ENCODE measurements at places on chromosomes 5 and 9. TPM values are rescaled to one million over a fixed set of nuclear protein-coding genes. Genes with fewer than 3 reads are reported as not detected.

GRCh38 chr9:127448112-127448805, 2.9 kb downstream of the RPL12 start:
- DNase-seq, result no peak

IFNA2 gene
- not detected for total RNA-seq

DNA sequence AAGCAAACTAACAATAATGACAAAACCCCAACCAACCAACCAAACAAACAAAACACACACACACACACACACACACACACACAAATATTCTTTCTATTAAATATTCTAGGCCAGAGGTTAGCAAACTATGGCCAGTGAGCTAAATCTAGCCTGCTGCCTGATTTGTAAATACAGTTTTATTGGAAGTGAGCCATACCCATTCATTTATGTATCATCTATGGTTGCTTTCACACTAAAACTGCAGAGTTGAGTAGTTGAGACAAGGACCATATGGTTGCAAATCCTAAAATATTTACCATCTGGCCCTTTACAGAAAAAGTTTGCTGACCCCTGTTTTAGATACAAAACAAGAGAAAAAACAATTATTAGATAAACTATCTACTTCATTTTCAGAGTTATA, 620.5 kb upstream of the SEMA6A start:
- DNase-seq, result no peak

DNA sequence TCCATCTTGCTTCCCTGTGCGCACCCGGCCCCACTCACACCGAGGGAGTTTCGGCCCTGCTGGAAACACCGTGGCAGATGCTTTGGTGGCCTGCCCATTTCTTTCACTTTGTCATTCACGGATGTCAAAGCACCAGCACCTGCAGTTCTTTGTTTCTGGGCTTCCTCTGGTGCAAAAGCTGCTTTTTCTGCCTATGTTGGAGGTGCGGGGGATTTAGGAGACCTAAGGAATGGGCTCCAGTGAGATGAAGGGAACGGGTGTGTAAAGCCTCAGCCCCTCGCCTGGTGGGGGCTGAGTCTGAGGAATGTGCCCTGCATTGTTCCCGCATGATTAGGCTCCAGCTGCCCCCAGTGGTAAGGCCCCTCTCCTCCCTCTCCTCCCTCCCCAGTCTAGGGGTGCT, 62.3 kb downstream of the THBS4 start:
- DNase-seq, result no peak

DNA sequence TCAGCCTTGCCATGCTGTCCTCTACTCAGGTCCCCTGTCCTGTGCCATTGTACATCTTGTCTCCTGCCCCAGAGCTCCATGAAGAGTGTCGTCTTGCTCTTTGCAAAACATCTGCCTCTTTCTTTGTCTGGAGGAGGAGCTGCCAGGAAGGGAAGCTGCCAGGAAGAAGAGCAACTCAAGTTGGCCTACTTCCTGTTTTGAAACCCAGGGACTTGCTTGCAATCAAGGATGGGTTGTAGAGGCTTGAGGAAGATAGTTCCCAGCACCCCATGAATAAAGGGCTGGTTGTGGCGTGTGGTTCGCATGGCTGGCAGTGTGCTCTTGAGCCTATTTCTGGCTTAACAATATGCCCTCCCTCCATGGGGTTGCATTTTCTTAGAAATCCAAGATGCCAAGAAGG, 53.0 kb upstream of the CPEB4 start:
- no peak for DNase-seq

DNA sequence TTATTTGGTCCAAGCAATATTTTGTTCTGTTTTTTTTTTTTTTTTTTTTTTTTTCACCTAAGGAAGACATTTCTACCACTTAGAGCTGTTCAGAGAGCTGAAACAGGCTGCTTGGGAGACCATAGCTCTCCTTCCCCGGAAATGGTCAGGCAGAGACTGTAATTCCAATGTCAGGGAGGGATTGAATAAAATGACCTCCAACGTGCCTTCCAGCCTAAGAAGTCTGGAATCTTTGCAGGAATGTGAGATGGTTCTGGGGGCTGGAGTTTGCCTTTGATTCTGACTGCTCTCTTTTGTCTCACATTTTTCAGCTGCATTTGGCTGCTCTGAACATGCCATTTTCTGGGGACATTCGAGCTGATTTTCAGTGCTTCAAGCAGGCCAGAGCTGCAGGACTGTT, 38.3 kb upstream of the TGFBR1 start:
- DNase-seq, result no peak

DNA sequence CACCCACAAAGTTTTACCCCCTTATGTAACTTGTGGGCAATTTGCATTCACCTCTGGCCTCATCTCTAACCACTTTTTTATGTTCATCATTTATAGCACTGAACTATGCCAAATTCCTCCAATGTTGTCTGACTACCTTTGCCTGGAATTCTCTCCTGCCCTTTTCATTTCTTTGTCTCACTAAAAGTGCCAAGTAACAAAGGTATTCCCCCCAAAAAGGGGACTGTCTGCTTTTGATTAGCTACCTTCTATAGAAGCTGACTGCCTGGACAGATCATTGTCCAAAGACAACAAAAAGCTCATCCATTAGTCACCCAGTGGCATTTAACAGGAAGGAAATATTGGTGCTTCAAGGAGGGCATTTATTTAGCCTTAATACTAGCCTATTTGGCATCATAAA, 189.9 kb upstream of the VCAN start:
- no peak for DNase-seq

- no peak for DNase-seq
Observed at GRCh38 chr9:117080765-117081390, 334.0 kb downstream of the ASTN2 start.

GRCh38 chr5:174793684-174794328, 69.4 kb downstream of the MSX2 start:
- peak; percentile 52 for DNase-seq

DNA sequence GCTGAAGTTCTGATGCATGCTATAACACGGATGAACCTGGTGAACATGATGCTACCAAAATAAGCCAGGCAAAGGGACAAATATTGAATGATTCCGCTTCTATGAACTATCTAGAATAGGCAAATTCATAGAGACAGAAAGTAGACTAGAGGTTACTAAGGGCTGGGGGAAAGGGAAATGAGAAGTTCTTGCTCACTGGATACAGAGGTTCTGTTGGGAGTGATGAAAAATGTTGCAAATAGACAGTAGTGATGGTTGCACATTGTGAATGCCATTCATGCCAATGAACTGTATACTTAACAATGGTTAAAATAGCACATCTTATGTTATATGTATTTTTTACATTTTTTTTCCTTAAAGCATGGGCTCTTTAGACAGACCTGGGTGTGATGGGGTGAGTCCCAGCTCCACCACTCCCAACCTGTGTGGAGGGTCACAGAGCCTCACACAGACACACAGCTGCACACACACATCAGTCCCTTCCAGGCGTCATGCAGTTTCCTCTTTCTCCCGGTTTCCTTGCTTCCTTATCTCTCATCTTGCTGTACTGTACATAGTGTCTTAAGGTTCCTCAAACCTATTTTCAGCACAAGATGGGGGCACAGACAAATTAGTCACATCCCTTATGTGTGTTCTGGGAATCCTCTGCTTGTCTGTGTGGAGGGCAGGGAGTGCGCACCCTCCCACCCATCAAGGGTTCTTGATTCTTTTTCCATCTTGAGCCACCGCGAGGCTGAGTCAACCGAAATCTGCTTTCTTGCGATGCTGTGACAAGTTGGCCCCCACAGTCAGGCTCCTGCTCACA, 192.9 kb downstream of the CRB2 start:
- DNase-seq, result no peak

- DNase-seq, result no peak
Observed at GRCh38 chr9:4296217-4296616, 3.7 kb downstream of the GLIS3 start.

DNA sequence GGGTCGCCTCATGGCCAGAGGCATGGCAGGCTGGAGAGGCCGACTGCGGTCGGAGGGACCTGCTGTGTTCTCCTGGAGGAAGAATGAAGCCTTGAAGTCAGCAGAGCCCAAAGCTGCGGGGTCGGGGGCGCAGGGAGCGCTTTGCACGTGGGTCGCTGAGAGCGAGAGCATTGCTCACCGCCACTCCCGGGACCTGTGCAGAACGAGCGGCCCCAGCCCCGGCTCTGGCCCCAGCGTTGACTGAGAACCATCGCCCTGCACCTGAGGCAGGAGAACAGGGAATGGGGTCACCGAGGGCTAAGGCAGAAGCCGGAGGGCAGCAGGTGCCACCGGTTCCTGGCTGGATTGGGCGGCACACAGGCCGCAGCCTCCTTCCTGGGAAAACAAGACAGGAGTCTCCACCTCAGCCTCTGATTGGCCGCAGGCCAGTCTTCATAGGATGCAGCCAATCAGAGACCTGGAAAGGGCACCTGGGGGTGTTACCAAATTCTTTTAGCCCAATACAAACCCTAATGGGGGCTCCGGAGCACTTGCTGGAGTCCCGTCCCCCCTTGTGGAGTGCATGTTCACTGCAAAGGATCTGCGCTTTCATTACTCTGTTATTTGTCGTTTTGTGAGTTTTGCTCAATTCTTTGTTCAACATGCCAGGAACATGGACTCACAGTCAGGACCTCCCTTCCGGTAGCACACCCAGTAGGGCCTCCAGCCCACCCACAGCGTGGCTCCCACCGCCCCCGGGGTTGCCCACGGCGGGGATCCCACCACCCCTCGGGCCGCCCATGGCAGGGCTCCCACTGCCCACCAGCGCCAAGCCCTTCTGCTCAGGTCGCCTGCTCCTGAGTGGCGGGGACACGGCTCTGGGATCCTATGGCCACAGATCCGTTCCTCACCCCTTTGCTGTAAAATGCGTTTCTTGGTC, 24.7 kb upstream of the SLC6A19 start:
- no peak for DNase-seq

DNA sequence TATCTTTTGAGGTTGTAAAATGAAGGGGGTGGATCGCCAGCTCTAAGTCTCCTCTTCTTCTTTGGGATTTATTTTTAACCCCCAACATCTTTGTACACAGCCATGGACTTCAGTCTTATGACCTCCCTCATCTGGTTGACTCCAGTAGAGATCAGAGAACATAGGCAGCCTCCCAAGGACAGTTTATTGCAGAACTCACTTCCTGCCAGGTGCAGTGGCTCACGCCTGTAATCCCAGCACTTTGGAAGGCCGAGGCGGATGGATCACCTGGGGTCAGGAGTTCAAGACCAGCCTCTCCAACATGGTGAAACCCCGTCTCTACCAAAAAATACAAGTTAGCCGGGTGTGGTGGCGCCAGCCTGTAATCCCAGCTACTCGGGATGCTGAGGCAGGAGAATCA, 2.8 kb upstream of the BHMT start:
- no peak for DNase-seq

DNA sequence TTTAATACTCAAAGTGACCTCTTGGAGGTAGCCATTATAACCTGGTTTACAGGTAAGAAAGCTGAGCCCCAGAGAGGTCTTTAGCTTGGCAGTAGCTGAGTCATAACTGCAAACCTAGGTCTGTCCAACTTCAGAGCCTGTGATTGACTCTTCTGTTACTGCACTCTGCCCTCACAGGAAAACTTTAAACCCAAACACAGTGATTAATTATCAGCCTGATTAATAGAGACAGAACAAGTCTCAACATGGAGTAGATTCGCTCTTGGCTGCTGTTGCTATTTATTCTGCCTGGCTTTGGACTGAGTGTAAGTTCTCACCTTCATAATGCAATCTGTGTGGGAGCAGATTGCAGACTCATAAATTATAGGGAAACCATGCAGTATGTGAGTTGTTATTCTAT, 27.4 kb upstream of the TXN start:
- no peak for DNase-seq

PROB1 gene
- 2.1 TPM for total RNA-seq

LCP2 gene
- 3.2 TPM for total RNA-seq

DNA sequence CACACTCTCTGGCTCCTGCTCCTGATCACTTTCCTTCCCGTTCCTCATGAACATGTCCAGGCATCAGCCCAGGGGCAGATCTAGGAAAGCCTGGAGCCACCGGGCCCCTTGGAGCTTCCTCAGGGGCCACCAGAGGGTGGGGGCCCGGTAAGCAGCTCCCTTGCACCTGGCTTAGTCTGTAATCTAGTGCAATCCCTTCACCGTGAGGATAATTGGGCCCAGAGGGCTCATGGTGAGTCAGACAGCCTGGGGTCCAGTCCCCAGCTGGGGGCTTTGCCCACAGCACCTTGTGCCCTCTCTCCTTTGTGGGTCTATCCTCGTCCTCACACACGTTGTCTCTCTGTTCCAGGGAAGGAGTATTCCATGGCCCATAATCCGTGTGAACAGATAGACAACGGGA, 10.4 kb upstream of the ALDH1B1 start:
- no peak for DNase-seq

ESM1 gene
- not detected for total RNA-seq

- no peak for DNase-seq
Observed at GRCh38 chr9:125679597-125680189, 27.3 kb downstream of the MAPKAP1 start.

PCDHA1 gene
- total RNA-seq, result not detected

CBY3 gene
- not detected for total RNA-seq

TMOD1 gene
- 33.4 TPM for total RNA-seq

Data from thyroid gland (tissue), 4 donors.